Esophagus muscularis mucosa (tissue), 4 donors: ENCODE measurements at places on chromosomes 5 and 9. TPM values are rescaled to one million over a fixed set of nuclear protein-coding genes. Genes with fewer than 3 reads are reported as not detected.

GRCh38 chr9:101458963-101459631, 23.5 kb upstream of the ALDOB start:
- no peaks in the 10 kb centered on the region for H3K36me3 ChIP-seq
- no peak overlapping the region for H3K4me3 ChIP-seq
- no peak overlapping the region for H3K27ac ChIP-seq
- H3K4me1 ChIP-seq: no peaks in the 10 kb centered on the region
- no peak for DNase-seq
- no peaks in the 10 kb centered on the region for H3K27me3 ChIP-seq

DNA sequence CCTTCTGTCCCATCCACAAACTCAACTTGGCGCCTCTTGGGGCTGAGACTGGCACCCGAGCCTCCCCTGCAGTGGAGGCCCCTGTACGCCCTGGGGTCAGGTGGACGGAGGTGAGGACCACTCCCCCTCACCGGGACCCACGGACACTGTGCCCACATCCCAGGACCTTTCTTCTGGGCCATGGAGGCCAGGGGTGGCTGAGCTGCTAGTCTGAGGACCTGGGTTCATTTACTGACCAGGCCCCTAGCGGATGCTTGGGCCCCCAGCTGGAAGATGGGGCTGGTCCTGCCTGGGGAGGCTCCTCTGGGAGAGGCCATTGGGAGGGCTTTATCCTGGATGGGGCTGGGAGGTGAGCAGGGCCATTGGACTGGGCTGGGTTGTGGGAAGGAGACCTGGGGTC, 16.9 kb upstream of the SLC6A19 start:
- H3K36me3 ChIP-seq: no peaks in the 10 kb centered on the region
- no peak for DNase-seq
- H3K27me3 ChIP-seq: peaks cover 48% of the 10 kb centered on the region
- peaks cover 14% of the 10 kb centered on the region for H3K4me1 ChIP-seq

DNA sequence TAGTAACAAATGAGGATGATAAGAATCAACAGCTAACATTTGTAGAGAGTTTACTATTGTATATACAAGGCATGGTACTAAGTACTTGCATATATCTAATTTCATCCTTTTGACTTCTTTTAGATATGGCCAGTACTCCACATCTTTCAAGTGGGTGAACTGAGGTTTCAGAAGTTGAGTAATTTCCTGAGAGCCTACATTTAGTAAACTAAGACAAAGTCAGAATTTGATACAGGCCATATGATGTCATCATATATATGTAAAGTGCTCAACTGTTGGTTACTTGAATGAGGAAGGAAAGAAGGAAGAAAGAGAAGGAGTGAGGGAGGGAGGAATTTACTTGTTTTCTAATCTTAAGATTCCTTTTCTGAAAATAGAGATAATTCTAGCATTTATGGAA, 52.8 kb downstream of the GRIA1 start:
- no peak overlapping the region for H3K27ac ChIP-seq
- H3K36me3 ChIP-seq: no peaks in the 10 kb centered on the region
- DNase-seq: no peak
- H3K4me3 ChIP-seq: no peak overlapping the region
- H3K27me3 ChIP-seq: no peaks in the 10 kb centered on the region
- H3K4me1 ChIP-seq: no peaks in the 10 kb centered on the region

DNA sequence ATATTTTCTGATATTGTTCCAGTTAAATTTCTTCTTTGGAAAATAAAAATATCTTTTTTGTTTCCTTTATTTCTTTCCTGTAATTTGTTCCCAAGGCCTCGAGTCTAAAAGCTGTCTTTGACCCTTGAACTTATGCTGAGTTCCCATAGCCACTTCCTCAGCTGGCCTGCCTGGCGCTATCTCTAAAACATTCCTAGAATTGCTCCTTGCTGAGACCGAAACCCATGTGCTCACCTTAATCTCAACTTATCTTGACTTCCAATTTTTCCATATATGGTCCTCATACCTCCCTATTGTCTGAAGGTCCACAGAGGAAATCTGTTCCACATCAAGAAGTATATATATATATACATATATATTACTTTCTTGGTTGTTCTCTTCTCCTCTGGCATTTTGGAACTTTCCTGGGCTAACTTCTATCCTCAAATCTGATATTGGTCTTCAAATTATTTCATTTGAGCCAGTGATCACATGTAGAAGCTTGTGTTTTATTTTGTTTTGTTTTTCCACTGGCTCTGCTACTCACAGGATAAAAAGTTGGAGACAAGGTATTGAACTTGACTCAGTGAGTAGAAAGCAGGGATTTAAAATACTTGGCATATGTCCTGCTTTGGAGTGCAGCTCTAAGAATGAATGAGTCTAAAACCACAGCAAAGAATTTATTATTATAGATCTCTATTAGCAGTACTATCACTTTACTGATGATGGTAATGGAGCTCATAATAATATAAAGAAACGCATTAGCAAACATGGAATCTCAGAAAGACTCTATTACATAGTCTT, 45.2 kb downstream of the ENC1 start:
- peaks cover 6% of the 10 kb centered on the region for H3K4me1 ChIP-seq
- no peaks in the 10 kb centered on the region for H3K36me3 ChIP-seq
- no peak for DNase-seq
- no peak overlapping the region for H3K27ac ChIP-seq
- no peaks in the 10 kb centered on the region for H3K27me3 ChIP-seq
- H3K4me3 ChIP-seq: no peak overlapping the region

- H3K4me1 ChIP-seq: no peaks in the 10 kb centered on the region
- H3K36me3 ChIP-seq: no peaks in the 10 kb centered on the region
- DNase-seq: no peak
- no peaks in the 10 kb centered on the region for H3K27me3 ChIP-seq
Measured at GRCh38 chr5:157130925-157131324, 11.7 kb downstream of the MED7 start.

GRCh38 chr9:131697097-131697496, 42.8 kb downstream of the RAPGEF1 start:
- H3K27me3 ChIP-seq: no peaks in the 10 kb centered on the region
- peaks cover 80% of the 10 kb centered on the region for H3K4me1 ChIP-seq
- no peaks in the 10 kb centered on the region for H3K36me3 ChIP-seq
- no peak for DNase-seq

DNA sequence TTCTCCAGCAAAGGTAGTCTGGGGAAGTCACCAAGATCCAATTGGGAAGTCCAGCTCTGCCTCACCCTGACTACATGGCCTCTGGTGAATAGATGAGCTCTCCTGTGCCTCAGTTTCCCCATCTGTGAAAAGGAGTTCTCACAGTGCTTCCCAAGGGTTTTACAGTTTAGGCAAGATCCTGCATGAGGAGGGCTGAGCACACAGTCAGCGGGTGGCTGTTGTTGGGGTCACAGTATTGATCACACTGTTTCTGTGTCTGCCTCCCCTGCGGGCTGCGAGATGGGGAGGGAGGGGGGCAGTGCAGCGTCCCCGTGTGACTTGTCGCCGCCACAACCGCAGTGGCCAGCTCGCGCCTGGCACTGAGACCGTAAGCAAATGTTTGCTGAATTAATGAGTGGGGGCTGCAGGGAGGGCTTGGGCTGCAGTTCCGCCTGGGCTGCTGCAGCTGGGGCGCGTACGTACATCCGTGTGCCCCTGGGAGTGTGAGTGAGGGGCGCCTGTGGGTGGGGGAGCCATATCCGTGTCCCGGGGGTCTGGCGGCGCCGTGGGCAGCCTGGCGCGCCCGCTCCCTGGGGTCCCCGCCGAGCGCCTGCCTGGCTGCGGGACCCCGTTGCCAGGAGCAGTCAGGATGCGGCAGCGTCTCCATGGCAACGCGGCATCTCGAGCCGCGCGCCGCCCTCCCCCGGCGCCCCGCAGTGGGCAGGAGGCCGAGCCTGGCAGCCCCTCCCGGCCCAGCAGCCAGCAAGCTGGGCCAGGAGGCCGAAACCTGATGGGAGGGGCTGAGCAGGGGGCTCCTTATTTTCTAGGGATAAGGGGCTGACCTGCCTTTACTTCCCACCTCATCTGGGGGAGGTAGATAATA, 31.4 kb upstream of the PSD2 start:
- H3K4me3 ChIP-seq: no peak overlapping the region
- no peaks in the 10 kb centered on the region for H3K36me3 ChIP-seq
- no peak for DNase-seq

GRCh38 chr5:106876665-106877194, 794.0 kb downstream of the EFNA5 start:
- no peak overlapping the region for H3K4me3 ChIP-seq
- no peaks in the 10 kb centered on the region for H3K27me3 ChIP-seq
- no peaks in the 10 kb centered on the region for H3K36me3 ChIP-seq
- DNase-seq: no peak
- no peak overlapping the region for H3K27ac ChIP-seq

DNA sequence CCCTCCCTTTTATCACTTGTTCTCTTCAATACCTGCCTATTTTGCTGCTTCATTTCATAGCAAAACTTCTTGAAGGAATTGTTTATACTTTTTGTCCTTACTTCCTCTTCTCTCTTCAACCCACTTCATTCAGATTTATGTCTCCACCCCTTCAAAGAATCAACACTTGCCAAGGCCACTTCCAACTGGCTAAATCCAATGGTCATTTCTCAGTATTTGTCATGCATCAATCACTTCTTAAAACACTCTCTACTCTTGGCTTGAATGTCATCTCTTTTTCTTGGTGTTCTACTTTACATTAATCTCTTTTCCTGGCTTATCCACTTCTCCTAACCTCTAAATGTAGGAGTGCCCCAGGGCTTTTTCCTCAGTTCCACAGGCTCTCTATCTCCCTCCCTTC, 8.3 kb upstream of the FCHO2 start:
- H3K4me3 ChIP-seq: no peak overlapping the region
- no peaks in the 10 kb centered on the region for H3K27me3 ChIP-seq
- DNase-seq: no peak

- no peak overlapping the region for H3K4me3 ChIP-seq
- no peak for DNase-seq
- no peaks in the 10 kb centered on the region for H3K36me3 ChIP-seq
- H3K27me3 ChIP-seq: no peaks in the 10 kb centered on the region
- H3K27ac ChIP-seq: no peak overlapping the region
- H3K4me1 ChIP-seq: no peaks in the 10 kb centered on the region
Measured at GRCh38 chr9:28883234-28883633, 1310.0 kb upstream of the C9orf72 start.

GRCh38 chr5:34552686-34553085, 103.4 kb upstream of the RAI14 start:
- H3K4me3 ChIP-seq: no peak overlapping the region
- DNase-seq: no peak
- H3K27ac ChIP-seq: peak overlapping the region; percentile 64
- peaks cover 19% of the 10 kb centered on the region for H3K4me1 ChIP-seq
- no peaks in the 10 kb centered on the region for H3K27me3 ChIP-seq

DNA sequence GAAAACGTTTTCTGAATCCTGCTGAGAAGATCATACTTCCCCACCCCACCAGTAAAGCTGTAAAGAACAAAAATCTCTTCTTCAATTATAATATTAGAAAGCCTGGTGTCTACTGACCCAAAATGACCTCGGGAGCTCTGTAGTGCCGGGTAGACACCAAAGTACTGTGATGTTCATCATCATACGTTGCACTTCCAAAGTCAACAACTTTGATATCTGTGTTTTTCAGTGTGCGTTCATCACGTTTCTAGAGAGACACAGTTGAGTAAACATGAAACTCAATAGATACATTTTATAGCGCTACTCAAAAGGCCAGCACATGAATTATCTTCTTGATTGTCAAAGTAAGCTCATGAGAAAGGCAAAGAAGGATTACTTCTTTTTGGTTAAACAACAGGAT, 14.6 kb downstream of the CLK4 start:
- no peaks in the 10 kb centered on the region for H3K4me1 ChIP-seq
- H3K4me3 ChIP-seq: no peak overlapping the region
- no peaks in the 10 kb centered on the region for H3K27me3 ChIP-seq
- H3K27ac ChIP-seq: no peak overlapping the region
- no peak for DNase-seq

DNA sequence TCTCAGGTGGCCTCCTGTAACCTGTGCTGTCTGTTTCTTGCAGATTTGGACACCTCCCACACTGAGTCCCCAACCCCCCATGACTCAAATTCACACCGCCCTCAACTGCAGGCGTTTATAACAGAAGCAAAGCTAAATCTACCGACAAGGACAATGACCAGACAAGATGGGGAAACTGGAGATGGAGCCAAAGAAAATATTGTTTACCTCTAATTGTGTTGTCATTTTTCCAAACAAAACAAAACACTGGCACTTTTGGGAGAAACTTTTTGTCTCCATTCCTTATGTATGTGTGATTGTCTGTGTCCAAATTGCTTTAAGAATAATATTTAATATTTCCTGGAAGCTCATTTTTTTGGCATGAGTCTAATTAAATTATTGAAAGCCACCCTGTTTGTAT, 314.8 kb downstream of the ARHGEF28 start:
- no peaks in the 10 kb centered on the region for H3K4me1 ChIP-seq

RUSC2 gene
- 61.9 TPM for total RNA-seq

KLF9 gene
- 209 TPM for total RNA-seq

GNG10 gene
- 94.3 TPM for total RNA-seq

MELK gene
- not detected for total RNA-seq

GPRIN1 gene
- total RNA-seq: 1.0 TPM

SLC34A1 gene
- total RNA-seq: not detected

NFIL3 gene
- 116 TPM for total RNA-seq
